ENCODE measurements at places on chromosomes 3 and 15.

GRCh38 chr3:10396931-10397330 is 76.0 kb upstream of the SEC13 start:
- DNase-seq, result no peak

DNA sequence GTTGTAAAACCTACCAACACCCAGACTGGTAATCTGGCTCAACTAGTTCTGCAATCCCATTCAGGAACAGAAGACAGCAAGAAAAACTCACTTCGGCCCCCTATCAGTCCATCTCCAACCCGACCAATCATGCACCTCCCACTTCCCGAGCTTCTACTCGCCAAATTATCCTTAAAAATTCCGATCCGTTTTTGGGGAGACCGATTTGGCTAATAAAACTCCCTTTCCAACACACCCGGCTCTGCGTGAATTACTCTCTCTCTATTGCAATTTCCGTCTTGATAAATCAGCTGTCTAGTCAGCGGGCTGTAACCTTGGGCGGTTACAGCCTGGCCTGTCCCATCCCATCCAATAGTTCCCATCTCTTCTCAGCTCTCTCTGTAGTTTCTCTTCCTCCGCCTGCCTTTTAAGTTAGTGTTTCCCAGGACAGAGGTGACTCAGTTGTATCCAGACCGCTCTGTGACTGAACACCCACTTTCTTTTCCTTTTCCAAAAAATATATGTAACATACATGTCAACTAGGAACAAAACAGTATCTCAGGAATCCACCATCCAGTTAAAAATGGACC is 780 bp upstream of the ACAD9 start:
- peak; percentile 73 for DNase-seq

GRCh38 chr3:25593001-25593400 is 71.7 kb downstream of the TOP2B start:
- no peak for DNase-seq

DNA sequence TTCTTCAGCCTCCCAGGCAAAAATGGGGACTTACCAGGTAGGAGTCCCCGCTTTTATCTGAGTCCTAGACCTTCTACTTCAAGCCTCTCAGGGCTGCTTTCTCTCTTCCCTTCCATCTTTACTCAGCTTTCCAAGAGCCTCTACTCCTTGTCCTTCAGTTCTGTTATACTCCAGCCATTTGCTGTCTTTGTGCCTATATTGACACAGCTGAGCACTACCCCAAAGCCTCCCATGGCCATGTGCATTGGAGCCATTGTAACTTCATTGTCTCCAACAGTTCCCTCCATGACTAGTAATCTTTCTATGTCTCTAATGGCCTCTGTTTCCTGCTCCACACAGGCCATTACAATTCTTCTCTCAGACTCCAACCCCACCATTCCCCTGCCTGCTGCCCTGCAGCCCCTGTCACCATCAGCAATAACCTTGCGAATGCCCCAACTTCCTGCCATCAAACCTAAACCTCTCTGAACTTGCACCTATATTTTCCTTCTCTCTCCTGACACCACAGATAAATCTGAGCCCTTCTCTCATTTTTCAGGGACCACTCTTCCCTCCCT is 77.9 kb upstream of the ADPGK start:
- DNase-seq, result no peak

DNA sequence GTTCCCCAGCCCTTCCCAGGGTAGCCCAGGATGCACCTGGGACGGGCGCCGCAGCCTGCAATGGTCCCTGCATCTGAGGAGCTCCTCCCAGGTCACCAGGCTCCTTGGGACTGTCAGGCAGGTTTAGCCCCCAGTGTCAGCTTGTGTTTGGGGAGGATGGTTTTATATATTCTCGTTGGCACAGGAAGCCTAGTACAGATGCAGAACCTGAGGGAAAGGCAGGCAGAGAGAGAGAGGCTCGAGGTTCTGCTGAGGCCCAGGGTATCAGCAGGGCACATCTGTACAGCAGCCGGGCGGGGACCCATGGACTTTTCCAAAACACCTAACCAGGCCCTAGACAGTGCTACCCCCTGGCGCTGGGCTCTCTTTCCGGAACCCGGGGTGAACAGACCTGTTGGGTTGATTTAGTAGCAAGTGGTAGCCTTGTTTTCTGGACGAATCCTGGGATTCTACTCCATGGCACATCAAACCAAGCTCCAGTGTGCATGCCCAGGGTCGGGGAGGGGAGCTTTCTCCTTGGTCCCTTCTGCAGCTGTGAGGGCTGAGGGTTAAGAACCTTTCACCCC is 8.6 kb downstream of the PAK6 start:
- DNase-seq, result no peak

DNA sequence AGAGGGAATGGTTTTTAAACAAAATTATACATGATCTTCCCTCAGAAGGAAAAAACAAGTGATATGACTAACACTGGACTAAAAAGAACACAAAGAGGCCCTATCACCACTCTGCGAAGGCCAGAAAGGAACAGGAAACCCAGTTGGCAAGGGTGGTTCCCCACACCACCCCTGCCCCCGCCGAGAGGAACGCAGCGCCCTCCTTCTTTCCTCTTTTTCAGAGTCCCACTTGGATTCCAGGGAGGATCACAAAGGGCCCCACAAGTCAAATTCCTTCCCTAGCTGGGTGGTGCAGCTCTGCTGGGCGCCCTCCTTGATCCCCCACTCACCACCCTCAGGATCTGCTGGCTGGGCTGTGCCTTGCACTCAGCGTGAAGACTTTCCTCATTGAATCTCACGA is 29.8 kb downstream of the PLA1A start:
- DNase-seq, result no peak

DNA sequence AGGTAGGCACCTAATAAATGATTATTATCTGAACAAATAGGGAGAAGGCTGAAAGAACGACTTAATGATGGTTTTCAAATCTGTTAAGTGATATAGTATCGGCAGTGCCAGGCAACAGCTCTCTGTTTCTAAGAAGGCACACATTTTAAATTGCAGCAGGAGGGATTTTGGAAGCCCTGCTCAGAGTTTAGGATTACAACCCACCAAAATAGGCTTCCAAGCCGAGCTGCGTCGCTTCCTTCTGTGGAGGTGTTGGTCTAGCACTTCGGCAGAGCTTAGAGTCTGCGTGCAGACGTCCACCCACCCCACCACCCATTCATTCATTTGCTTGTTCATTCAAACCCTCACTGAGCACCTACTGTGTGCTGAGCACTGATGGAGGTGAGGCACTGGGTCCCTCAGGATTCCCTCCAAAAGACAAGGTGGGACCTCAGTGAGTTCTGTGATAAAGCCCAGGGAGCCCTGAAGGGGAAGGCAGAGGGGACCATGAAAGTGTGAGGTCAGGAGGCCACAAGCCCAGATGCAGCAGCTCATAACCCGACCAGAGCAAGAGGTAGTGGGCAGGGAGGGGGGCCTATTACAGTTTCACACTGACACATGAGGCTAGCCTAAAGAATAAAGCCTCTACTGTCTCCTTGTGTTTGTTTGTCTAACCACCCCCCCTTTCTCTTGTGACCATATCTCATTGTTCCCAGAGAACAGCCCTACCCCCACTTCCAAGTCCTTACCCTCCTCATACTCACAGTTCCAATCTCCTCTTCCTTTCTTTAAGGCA is 8.9 kb downstream of the ADCY5 start:
- DNase-seq, result no peak

DNA sequence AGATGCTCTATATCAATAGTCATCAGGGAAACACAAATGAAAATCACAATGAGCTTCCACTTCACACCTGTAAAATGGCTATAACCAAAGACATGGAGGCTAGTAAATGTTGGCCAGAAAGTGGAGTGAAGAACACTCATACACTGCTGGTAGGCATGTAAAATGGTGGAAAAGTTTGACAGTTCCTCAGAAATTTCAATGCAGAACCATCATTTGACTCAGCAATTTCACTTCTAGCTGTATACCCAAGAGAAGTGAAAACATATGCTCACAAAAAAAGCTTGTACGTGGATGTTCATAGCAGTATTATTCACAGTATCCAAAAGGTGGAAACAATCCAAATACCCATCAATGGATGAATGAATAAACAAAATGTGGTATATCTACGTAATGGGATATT is 19.2 kb upstream of the TOP2B start:
- no peak for DNase-seq

DNA sequence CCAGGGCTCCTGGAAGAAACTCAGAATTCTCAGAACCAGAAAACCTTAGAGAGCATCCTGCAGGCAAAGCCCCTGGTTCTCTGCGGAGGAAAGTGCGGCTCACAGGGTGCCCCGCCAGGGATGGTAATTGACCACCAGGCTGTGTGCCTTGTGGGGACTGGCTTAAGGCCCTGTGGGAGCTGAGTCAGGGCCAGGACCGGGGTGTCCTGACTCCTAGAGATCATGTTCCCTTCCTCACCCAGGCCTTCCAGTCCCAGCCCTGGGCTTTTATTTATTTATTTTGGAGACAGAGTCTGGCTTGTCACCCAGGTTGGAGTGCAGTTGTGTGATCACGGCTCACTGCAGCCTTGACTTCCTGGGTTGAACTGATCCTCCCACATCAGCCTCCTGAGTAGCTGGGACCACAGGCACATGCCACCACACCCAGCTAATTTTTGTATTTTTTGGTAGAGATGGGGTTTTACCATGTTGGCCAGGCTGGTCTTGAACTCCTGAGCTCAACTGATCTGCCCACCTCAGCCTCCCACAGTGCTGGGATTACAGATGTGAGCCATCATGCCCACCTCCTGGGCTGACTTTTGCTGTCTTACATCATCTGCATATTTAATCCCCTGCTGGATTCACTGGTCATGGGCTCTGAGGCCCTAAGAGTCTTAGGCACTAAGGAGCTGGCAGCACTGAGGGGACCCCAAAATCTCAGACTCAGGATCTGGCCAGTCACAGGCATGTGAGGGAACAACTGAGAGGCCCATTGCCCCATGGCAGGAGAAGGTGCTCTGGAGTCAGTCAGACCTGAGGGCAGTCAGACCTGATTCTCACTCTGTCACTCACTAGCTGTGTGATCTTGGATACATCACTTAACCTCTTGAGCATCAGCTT is 20.4 kb upstream of the LAMP3 start:
- no peak for DNase-seq

GRCh38 chr3:11495948-11496557 is 147.7 kb downstream of the VGLL4 start:
- DNase-seq, result peak; percentile 3

GRCh38 chr3:17473761-17474160 is 268.7 kb downstream of the TBC1D5 start:
- peak; percentile 33 for DNase-seq

DNA sequence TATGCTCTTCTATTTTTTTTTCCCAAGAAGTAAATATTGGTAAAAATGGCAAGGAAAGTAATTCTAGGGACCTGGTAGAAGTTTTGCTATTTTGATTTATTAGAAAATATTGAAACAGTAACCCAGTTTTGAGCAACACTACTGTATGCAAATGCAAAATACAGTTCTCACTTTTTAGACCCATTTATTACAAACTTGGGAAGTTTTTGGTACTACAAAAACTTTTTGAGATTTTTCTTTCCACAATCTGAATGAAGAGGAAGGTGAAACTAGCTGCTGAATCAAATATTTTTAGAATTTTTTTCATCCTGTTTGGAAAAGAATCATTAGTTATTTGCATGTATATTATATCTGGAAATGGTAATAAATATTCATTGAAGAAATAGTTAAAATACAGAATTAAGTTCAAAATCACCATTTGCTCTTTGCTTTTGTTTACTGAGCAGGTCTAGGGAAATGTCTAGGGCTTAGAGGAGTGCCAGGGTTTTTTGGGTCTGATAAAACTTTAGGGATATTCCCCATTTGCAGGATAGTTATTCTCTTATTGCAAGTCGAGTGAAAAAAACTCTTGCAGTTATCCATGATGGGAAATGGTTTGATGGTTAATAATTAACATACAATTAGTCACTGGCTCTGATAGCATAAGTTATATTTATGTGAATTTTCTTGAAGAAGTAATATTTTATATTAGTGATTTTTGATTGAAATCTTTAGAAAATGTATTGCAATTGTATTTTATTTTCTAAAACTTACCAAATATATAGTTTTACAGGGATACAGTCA is 47.0 kb downstream of the TCF12 start:
- peak; percentile 66 for DNase-seq

DNA sequence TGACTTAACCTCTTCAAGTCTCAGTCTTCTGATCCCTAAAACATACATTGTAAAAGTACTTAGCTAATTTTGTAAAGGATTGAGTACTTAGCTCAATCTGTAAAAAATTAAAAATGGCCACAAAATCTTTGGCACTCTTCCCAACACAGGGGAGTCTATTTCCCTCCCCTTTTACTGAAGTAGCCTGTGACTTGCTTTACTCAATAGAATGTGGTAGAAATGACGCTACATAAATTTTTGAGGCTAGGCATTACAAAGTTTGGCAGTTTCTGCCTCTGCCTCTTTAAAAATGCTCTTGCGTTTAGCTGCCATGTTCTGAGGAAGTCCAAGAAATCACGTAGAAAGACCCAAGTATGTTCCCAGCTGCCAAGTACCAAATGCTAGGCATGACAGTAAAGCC is 80.2 kb downstream of the CBLB start:
- DNase-seq, result no peak

GRCh38 chr3:174598885-174599439 is 260.2 kb upstream of the NAALADL2 start:
- DNase-seq, result no peak

GRCh38 chr3:58679446-58679845 is 12.9 kb upstream of the FAM3D start:
- DNase-seq, result no peak

DNA sequence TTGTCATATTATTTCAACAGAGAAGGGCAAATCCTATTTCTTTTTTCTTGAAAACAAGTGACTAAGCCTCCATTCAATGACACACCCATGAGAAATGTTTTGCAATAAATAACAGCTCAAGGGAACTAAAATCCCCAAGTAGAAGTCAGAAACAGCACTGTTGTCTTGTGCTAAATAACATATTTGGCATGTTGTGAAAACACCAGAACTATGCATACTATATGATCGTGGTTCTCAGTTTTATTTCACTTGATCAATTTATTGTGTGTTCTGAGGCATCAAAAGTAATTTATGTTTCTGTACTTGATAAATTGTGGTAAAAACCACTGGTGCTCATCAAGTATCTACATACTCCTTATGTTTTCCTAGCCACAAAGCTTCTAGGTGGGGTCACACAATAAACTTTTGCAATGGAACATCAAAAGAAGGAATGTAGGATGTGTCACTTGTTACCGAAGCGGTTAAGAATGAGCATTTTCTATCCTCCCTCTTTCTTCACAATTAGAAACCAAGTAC is 691.7 kb upstream of the CBLB start:
- no peak for DNase-seq

- DNase-seq, result no peak
Measured at GRCh38 chr15:27414168-27414870, 443.3 kb downstream of the GABRG3 start.

DNA sequence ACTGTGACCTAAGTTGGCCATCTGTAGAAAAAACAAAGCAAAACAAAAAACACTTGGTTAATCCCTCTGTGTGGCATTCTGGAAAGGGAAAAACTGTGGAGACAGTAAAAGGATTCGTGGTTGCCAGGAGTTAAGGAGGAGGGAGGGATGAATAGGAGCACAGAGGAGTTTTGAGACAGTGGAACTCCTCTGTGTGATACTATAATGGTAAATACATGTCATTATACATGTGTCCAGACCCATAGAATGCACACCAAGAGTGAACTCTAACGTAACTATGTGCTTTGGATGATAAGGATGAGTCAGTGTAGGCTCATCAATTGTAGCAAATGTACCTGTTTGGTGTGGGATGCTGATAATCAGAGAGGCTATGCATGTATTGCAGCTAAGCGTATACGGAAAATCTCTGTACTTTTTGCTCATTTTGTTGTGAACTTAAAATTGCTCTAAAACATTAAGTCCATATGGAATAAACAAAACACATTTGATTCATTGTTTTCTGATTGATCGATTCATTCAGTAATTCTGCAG is 33.4 kb downstream of the RAP2B start:
- no peak for DNase-seq

GRCh38 chr15:78102741-78103140 is 10.4 kb downstream of the SH2D7 start:
- DNase-seq, result no peak
